ENCODE measurements at places on chromosomes 2 and 18.
A peak's percentile ranks its signal among the peaks of the same experiment; 100 is the strongest.

GRCh38 chr2:163984986-163985385 is 249.2 kb upstream of the FIGN start:
- DNase-seq: no peak

DNA sequence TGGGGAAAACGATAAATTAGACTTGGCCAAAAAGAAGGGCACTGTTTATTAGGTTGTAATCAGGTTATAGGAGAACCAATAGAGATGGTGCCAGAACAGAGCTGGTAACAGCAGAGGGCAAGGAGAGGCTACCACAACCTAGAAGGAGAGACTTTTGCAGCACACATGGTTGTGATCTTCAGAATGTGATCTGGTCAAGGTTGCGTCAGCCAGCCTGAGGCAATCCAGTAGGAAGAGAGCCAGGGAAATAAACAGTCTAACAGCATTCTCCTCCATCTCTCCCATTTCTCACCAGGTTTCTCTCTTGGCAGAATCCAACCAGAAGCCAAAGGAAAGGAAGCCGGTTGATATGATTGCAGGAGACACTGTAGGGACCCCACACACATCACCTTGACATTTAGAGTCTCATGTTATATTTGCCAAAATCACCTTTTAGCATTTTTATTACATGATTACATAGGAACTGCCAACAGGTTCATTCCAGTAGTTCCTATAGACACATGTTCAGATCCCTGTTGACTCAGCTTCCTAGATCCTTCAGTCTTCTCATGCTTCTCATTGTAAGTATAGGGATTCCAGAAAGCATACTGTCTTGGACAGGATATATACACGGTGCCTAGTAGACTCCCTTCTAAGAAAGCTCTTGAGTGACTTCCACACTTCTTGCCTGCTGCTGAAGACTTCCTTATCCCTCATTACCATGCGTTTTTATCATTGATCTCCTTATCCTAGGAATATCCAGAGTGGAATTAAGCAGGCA is 17.6 kb upstream of the SPATS2L start:
- DNase-seq: peak; percentile 64

GRCh38 chr2:11348209-11348749 is 3.8 kb upstream of the ROCK2 start:
- DNase-seq: no peak

DNA sequence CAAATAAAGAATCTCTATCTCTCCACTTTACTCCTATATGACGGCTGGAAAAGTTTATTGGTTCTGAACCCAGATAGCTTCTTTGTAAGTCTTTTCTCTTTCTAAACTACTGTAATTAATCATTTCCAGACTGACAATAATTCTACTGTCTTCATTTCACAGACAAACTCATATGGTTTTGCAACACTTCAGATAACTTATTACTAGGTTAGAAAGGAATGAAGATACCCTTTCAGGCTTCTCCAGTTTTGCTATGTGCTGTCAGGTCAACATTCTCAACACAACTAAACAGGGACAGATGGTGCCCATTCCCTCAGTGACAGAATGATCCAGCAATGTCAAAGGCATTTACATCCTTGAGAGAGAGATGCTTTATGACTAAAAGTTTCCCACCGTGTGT is 198.5 kb upstream of the ITGA4 start:
- peak; percentile 86 for DNase-seq

- peak; percentile 71 for DNase-seq
These were observed 455.2 kb upstream of the RAB12 start for GRCh38 chr18:8153887-8154583.

DNA sequence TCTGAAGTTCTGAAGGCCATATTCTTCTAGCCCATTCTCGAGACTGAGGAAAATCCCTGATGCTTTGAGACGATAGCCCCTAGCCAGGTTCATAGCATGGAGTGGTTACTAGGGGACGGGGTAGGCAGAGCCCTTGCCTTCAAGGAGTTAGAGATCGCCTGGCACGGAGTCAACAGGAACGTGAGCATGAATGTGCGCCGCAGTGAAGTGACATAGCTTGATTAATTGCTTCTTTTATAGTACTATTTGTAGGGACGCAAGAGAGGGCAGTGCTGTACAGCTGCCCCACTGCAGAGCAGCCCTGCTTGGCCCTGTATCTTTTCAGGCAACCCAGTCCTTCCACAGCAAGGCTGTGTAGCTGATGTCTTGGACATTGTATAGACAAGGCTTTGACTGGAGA is 26.2 kb downstream of the HRH4 start:
- no peak for DNase-seq

All from foreskin keratinocyte (primary cell).